ENCODE measurements at places on chromosomes 3 and 15.

GRCh38 chr3:45179163-45179562 lies 33.0 kb upstream of the CDCP1 start:
- peak; percentile 13 for DNase-seq

- no peak for DNase-seq
These were observed 305.5 kb downstream of the GRM7 start for GRCh38 chr3:7166460-7166859.

- no peak for DNase-seq
These were observed 5.9 kb upstream of the GRAMD2A start for GRCh38 chr15:72203507-72203837.

DNA sequence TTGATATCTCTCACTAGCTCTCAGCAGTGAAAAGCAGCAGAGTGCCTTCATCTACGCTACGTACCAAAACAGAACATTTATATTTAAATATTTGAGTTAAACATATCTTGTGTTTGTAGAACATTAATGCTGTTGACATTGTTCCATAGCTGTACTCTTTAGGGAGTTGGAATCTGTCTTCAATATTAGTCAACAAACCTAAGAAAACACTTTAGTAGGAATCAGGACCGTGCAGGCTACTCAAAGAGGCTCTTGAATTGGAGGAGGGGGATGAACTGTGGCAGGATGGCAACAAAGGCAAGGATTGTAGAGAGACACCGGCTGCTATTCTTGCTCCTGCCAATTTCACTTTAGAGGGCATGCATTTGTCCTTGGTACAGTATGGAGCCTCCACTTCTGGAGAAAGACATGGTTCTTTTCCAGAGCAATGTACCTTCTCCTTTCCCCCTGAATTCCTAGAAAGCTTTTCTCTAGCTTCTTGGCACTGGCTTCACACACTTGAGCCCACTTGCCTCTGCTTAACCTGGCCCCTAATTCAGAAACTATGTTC lies 265.9 kb downstream of the CD47 start:
- DNase-seq, result no peak

GRCh38 chr3:192889679-192890078 lies 28.0 kb downstream of the MB21D2 start:
- no peak for DNase-seq

GRCh38 chr3:72594615-72595215 lies 253.5 kb downstream of the SHQ1 start:
- no peak for DNase-seq

DNA sequence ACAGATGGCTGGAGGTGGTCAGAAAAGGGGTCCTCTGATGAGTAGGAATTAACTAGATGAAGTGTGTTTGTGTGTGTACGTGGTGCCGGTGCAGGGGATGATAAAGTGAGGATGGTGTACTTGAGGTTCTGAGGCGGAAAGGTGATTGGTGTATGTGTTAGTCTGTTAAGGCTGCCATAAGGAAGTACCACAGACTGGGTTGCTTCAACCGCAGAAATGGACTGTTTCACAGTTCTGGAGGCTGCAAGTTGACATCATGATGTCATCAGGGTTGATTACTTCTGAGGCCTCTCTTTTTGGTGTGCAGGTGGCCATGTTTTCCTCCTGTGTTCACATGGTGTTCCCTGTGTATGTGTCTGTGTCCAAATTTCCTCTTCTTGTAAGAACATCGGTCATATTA lies 202.4 kb upstream of the RGMA start:
- DNase-seq, result no peak

GRCh38 chr3:72440491-72440890 lies 407.8 kb downstream of the SHQ1 start:
- DNase-seq, result no peak

DNA sequence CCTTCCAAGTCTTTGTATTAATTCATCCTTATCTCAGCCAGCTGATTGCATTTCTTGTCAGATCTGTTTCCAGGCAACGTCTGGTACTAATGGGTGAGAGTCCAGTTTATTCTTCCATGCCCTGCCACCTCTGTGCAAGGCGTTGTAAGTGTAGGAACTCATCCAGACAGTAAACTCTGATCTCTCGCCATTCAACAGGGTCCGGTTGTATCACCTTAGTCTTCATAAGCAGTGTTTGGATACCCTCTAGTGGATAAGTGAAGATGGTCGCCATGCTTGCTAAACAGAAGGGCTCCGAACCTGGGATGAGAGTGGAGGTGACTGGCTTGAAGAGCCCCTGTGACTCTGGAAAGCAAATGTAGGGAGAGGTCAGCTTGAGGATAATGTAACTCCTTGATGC lies 51.6 kb upstream of the CMTM7 start:
- no peak for DNase-seq

GRCh38 chr3:47428662-47429061 lies 47.1 kb downstream of the SCAP start:
- no peak for DNase-seq

DNA sequence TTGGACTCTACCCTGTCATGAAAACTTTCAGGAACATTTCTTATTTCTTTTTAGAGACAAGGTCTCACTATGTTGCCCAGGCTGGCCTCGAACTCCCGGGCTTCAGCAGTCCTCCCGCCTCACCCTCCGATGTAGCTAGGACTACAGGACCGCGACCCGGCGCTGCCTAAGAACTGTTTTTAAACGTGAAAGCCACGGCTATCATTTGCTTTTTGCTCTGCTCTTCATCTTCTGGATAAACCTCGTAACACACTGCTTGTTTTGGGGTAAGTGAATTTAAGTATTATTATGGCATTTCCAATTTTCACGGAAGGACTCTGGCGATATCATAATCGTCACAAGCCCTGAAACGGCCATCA lies 14.3 kb upstream of the CCNL1 start:
- DNase-seq, result peak; percentile 54

DNA sequence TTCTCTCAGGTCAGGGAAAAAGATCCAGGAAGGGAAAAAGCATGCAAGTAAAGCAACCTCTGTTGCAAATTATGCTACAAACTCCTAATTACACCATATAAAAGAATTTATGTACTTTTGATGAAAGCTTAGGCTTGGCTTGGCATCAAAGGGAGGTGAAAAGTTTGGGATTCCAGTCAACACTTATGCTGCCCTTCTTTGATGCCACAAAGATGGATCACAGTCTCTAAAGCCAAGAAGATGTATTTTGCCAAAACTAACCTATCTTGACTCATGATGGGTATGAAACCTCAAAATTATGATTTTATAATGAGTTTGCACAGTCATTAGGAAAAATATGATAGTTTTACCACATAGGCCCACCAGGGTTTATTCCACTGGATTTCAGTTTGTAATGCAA lies 101.0 kb upstream of the CCDC80 start:
- no peak for DNase-seq

- no peak for DNase-seq
These were observed 220.3 kb upstream of the STT3B start for GRCh38 chr3:31312400-31312799.

DNA sequence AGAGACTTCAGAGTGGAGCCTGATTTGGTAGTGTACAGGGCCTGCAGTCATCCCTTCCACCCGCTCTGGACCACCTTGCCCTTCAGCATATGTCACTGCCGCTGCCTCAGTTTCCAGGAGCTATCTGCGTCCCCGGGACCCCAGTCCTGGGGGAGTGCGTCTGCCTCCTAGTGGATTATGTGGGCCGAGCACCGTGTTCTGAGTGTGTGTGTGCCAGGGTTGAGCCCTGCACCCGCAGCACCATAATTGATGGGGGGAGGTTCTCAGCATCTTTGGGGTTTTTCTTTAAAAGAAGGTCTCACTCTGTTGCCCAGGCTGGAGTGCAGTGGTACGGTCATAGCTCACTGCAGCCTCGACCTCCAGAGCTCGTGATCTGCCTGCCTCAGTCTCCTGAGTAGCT lies 33.6 kb downstream of the CD276 start:
- DNase-seq, result no peak

- DNase-seq, result peak; percentile 64
These were observed 534 bp downstream of the FRMD5 start for GRCh38 chr15:44194323-44195150.

DNA sequence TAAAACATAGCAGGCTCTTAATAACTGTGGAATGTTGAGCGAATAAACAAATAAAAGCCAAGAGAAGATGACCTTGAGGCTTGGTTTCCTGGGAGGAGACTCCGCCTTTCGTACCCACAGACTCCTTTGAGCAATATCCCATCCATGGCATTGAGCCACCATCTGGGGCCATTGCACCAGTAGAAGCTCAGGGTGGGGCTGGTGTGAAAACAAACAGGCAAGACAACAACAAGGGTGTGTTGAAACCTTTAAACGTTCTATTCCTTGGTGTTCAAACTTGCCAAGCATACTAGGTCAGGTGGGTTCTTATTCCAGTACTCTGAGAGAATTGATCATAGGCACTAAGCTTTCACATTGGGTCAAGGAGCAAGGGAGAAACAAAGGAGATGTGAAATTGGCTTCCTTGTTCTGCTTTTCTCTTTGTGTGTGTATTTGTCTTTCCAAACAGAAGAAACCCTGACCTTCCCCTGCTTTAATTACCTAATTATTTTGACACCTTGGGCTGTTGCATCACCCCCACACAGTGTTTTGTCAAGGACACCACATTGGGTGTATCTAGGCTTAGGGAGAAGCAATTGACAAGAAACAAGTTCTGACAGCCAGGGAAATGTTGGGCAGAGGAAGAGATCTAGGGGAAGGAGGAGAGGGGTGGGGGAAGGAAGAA lies 105.1 kb upstream of the BCL6 start:
- DNase-seq, result no peak

DNA sequence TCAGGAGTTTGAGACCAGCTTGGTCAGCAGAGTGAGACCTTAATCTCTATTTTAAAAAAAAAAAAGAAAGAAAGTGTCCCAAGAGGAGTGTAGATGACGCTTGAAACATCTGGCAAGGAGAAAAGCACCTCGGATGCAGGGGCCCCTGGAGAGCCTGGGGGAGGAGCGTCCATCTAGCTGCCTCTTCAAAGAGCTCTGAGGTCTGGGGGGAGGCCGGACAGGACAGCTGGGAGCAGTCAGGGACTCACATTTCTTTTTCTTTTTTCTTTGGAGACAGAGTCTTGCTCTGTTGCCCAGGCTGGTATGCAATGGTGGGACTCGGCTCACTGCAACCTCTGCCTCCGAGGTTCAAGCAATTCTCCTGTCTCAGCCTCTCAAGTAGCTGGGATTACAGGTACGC lies 3.3 kb upstream of the IDH2 start:
- DNase-seq, result no peak

GRCh38 chr3:186098740-186099139 lies 10.1 kb downstream of the ETV5 start:
- no peak for DNase-seq

- peak; percentile 13 for DNase-seq
These were observed 19.1 kb downstream of the ZNF710 start for GRCh38 chr15:90020021-90020735.

GRCh38 chr3:30141927-30142326 lies 464.5 kb upstream of the TGFBR2 start:
- no peak for DNase-seq

DNA sequence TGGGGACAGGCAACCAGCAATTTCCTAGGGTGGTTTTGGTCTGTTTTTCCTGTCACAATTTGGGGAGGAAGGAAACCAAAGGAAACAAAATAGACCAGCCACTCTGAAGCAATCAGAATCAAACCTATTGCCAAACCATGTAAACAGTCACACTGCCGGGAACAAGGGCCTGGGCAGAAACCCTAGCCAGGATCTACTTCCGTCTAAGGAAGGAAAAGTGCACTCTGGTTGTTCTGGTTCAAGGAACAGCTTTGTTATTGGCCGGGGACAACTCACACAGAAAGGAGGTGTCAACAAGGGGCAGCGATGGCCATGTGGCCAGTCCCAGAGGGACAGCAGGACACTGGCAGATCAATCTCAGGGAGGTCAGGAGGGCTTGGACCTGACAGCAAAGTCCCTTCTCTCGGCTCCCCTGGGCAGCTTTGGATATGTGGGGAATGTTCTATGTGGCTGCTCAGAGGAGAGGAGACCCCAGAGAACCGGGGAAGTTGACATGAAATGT lies 17.5 kb upstream of the RAD18 start:
- DNase-seq, result no peak

DNA sequence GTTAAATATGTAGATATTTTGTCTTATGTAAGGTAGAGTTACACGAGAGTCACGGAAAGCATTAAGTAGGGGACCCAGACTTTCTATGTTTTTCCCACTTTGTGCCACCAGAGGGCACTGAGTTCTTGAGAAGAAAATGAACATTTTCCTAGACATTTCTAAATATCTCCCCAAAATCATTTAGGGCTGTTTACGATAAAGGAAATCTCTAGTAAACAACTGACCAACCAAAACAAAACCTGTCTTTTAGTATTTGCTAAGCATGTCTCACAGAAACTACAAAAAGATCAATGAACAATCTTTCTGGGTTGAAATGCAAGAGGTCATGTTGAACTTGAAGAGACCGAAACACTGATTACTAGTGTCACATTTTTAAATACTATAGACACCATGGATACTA lies 16.1 kb downstream of the POU1F1 start:
- DNase-seq, result no peak

DNA sequence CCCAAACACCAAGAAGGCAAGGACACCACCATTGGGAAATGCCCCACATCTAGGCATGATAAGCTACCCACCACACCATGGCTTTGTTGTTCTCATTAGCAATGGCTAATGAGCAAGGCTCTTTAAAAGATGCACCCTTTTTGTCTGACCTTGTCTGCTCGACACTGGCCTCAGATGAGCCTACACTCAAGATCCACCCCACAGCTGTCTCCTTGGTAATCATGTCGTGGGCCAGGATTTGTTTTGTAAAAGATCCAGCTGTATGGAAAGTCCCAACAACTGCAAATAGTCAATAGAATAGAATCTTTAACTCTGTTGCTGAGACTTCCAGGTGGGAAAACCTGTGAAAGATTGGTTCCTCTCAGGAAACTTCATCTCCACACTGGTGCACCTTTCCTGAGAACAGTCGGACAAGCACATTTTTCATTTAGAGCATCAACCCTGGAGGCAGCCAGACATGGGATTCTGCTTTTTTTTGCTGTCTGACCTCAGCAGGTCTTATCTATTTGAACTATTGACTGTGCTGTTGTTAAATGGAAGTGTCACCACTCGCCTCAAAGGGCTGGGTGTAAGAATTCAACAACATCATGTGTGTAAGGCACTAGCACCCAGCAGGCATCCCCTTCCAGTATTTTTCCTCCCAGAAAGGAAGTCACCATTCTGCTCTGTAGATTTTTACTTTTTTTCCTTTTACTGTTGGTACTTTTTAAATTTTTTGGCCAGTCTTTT lies 35.5 kb downstream of the DUT start:
- DNase-seq, result no peak

DNA sequence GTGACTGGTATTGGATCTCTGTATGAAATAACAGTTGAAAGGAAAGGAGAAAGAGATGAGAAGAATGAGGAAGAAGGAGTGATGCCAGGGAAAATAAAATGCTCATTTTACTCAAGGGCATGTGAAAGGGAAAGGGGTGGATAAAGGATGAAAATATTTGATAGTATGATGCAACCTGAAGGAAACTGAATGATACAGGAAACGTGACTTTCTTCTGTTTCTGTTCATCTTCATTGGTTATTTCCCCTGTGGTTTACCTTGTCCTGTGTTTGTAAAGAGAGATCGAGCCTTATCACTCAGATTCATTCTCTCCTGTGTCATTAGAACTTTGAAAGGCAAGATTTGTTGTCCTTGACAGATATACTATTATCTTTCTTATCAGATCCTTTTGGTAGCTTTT lies 243.6 kb upstream of the SLITRK3 start:
- DNase-seq, result no peak

Data from activated T-cell treated with anti-CD3 and anti-CD28 coated beads, Interleukin-2, amount 50 U/mL, for 24 hours (primary cell).